ENCODE measurements at places on chromosomes 2 and 18. TPM values are rescaled to one million over a fixed set of nuclear protein-coding genes. Genes with fewer than 3 reads are reported as not detected.

GRCh38 chr2:904246-905024, 46.2 kb upstream of the SNTG2 start:
- DNase-seq = no peak

GRCh38 chr2:146912536-146912935, 932.3 kb upstream of the ACVR2A start:
- no peak for DNase-seq

DNA sequence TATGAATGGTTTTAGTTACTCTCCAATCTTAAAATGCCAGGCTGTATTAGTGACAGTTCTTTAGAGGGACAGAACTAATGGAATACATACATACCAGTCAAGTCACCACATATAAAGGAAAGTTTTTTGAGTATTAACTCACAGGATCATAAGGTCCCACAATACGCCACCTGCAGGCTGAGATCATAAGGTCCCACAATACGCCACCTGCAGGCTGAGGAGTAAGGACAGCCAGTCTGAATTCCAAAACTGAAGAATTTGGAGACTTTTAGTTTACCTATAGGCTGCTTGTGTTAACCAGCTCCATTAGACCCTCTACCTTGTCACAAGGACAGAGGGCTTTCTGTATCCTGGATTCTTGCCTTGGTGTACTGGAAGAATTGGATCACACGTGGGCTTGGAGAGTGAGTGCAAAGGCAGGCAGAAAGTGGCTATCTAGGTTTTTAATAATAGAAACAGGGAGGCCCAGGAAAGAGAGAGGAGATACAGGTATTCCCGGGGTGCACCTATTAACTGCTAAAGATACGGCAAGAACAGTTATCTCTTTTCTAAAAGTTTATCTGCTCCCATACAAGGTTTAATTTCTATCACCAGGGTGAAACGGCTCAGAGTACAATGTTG, 234.9 kb upstream of the CYRIA start:
- DNase-seq = peak; percentile 71

DNA sequence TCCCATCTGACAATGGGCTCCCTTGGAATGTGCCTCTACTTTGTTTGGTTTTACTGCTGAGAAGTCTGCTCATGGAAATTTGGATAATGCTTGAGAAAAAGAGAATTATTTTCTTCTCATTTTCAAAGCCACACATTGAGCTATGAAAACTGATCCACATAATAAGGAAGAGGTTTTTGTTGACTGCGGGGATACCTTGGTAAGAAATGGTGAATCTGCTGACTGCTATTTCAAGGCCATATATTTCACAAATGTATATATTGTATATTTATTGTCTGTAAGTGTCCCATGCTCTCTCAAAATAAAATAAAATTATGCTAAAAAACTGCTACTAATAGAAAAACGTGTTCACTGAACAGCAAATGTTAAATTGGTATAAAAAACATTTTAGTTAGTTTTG, 15.1 kb downstream of the SH3YL1 start:
- DNase-seq = no peak

MSTN gene
- not detected for total RNA-seq

EVX2 gene
- total RNA-seq = not detected
